Activated T-cell treated with anti-CD3 and anti-CD28 coated beads for 4 hours (primary cell): ENCODE measurements at places on chromosomes 2 and 18.

GRCh38 chr2:100192825-100193224 lies 50.4 kb upstream of the AFF3 start:
- DNase-seq = no peak

DNA sequence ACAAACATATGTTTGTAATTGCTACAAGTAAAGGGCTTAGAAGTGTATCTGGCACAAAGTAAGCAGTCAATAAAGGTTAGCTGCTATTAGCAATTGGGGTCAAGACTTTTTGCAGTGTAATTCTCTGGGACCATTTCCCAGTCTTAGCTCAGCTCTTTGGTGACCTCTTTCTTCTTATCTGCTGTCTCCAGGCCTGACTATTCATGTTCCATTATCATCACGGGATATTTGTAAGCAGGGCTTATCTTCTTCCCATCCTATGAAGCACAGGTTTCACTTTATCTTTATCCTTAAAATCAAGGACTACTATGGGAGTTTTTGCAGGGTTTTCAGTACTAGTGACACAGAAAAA lies 131.7 kb downstream of the DOCK10 start:
- no peak for DNase-seq

- no peak for DNase-seq
Observed at GRCh38 chr2:149129433-149129832, 90.9 kb downstream of the LYPD6B start.

GRCh38 chr2:30768036-30768686 lies 39.1 kb downstream of the CAPN13 start:
- DNase-seq = no peak

DNA sequence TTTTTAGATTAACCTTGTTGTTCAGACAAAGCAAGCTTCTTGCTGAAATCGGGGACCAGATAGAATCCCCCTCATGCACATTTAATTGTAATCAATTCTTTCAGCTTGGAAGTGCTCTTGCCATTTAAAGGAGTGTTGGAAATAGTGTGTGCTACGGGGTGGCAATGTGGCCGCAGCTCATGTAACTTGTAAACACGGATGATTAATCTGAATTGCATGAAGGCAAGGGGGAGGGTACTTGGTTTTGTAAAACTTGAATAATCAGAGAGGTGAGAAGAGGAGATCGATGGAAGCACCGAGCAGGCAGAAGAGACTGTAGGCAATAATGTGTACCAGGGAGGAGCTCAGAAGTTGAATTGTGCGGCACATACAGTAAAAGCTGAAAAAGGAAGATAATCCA lies 273.5 kb downstream of the PTGR3 start:
- no peak for DNase-seq

- peak; percentile 15 for DNase-seq
Observed at GRCh38 chr2:105934467-105934866, 189.8 kb downstream of the NCK2 start.

- DNase-seq = no peak
Observed at GRCh38 chr2:2641541-2642410, 310.7 kb upstream of the MYT1L start.

DNA sequence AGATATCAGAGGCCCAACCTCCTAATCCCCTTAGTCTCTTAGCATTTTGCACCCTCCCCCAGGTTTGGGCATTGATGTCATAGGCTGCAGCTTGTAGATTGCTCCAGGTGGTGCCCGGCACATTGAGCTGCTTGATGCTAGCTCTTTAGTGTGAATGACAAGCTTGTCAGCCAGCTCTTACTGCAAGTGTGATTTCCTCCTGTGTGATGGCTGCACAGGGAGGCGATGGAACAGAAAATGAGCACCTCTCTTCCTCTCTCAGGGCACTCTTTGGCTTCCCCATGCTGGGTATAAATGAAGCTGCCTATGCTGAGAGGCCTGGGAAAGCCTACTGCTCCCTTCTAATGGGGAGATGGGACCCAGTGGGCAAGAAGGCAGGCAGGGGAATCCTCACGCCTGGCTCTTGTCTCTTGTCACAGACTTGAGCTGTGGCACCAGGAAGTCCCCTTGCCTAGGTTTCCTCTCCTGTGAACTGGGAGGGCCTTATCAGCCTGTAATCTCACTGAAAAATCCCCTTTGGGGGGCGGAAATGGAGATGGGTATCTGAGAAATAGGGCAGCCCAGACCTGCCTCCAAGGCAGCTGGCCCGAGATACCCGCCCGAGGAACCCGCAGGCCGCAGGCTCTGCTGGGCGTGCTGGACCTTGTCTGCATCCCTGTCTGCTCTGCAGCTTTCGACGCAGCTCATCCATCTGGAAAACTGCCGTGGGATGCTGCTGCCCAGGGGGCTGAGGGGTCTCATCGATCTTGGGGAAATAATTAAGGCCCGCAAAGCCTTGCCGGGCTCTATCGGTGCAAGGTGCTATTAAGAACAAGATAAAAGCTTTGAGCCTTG lies 163.5 kb upstream of the CXCR4 start:
- DNase-seq = peak; percentile 9

DNA sequence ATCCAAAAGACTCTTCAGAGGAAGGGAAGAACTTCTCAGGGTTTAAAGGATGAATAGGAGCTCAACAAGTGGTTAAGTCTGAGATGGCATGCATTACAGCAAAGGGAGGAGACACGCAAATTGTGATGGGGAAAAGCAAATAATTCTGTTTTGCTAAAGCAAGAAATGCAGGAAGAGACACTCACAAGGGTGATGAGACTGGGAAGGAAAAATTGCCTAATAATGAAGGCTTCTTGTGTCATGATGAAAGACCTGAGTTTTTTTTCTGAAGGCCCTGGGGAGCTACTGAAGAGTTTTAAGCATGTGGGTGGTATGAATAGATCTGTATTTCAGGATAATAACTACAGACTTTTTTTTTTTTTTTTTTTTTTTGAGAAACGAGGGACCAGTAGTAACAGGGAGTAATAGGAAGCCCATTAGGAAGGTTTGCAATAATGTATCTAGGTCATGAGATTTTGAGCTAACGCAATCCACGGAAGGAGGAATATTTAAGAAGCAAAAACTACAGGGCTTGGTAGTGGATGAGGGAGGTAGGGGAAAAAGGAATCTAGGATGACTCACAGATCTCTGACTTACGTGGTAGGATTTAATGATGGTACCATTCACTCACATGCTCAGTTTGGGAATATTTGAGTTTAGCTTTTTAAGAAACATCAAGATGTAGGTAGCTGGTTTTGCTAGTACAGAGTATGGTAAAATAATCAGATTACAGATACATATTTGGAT lies 16.0 kb upstream of the SERPINB3 start:
- no peak for DNase-seq

- DNase-seq = no peak
Observed at GRCh38 chr2:29761278-29761677, 160.1 kb downstream of the ALK start.

- DNase-seq = no peak
Observed at GRCh38 chr2:186637497-186637800, 47.6 kb downstream of the ITGAV start.

- DNase-seq = no peak
Observed at GRCh38 chr18:50749945-50750344, 69.9 kb downstream of the MRO start.

DNA sequence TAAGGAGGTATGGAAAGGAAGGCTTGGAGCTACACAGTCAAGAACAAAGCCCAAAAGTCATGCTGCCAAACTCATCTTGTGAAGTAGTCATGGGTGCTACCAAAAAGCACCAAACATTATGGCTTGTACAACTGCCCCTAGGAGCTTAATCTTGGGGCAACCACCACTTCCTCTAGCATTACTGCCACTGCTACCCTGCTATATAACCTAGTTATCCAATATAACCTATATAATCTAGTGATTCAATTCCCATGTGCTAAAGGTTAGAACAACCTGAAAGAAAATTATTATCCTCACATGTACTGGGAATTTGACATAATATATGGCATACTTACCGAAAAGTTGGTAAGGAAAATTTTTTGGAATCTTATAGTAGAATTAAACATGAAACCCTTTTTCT lies 102.6 kb upstream of the RBBP8 start:
- DNase-seq = no peak

- DNase-seq = no peak
Observed at GRCh38 chr2:166410828-166411472, 35.2 kb upstream of the SCN9A start.

DNA sequence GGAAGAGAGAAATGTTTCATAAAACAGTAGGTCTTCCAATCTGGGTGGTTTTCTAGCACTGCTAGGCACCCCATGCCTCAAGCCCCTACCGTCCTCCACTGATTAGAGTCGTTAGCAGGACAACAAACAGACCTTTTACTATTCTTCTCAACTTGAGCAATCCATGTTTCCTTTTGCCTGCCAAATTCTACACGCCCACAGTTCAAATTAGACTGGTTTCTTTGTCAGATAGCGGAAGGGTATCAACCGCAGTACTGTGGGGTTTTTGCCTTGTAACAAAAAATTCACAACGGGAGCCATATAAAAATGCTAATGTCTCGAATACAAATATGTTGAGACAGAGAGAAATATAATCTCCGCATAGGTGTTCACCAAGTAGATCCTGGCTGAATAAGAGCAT lies 59.9 kb downstream of the VIT start:
- DNase-seq = no peak
